NCI-H2029 treated with DMSO at 0.1 percent for 48 hours (cell line): ENCODE measurements at places on chromosomes 3 and 15.

DNA sequence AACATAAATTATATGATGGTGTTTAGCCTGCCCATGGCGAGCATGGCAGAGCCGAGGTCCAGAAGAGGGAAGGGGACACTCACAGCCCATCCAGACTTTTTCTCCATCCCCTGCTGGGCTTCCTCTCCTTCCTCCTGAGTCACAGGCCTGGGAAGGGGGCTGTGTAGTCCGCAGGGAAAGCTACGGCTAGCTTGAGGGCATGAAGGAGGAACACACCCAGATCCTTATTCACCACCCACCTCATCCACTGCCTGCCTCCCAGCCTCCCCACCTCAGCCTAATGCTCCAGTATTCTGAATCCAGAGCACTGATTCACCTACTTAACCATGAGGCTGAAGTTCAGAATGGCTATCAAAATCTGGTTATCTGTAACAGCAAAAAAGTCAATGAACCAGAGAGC is 97.8 kb downstream of the OXNAD1 start:
- no peak for DNase-seq

GRCh38 chr3:42012935-42013690 is 51.2 kb upstream of the ULK4 start:
- peak; percentile 41 for DNase-seq

DNA sequence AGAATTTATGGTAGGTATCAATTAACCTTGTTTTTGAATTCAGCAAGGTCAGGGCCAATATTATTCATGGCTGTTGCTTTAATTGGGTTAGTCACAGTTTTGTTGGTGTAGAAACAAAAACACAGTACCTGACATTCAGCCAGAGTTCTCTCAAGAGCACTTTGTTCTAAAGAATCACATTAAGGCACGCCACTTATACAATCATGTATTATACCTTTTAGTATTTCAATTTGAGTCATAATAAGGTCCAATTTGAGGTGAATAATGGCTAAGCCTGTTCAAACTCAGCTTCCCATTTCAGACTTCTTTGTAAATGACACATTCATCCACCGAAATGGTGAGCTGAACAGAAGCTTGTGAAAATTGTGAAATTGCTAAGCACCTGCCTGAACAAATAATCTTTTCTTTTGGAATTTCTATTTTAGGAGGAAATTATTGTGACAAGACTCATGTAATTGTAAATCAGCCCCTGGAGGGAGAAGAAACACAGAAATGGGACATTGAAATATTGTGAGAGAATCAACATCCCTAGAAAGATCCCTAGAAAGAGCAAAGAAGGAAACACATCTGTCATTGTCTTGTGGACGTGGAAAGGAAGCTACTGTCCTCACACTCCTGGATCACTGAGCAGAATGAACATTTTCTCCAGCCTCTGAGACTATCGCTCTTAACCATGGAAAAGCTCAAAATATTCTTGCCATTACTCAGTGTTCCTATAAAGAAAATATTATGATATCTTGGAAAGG is 29.3 kb downstream of the RIOX2 start:
- peak; percentile 14 for DNase-seq

- no peak for DNase-seq
These were observed 114.5 kb upstream of the TNIK start for GRCh38 chr3:171574556-171575240.

- DNase-seq = no peak
These were observed 65.1 kb upstream of the GUCA1C start for GRCh38 chr3:109018828-109019227.
